Retina (tissue), 1 donor: ENCODE measurements at places on chromosomes 2 and 18.
A peak's percentile ranks its signal among the peaks of the same experiment; 100 is the strongest.

DNA sequence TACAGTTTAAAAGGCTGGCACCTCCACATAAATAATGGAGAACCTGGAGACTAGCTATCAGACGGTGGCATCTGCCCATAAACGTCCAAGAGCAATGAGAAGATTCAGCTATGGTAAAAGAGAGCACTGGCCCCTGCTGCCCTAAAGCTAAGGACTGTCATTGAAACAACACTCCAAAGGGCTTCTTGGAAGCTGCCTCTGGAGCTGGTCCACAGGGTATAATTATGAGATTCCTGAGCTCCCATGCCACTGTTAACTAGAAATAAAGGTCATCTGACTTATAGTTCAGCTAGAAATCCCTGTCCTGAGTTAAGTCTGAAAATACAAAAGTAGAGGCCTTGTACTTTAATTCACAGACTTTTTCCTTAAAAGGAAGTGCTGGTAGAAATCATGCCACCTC lies 39.9 kb upstream of the RBMS1 start:
- DNase-seq, result no peak

DNA sequence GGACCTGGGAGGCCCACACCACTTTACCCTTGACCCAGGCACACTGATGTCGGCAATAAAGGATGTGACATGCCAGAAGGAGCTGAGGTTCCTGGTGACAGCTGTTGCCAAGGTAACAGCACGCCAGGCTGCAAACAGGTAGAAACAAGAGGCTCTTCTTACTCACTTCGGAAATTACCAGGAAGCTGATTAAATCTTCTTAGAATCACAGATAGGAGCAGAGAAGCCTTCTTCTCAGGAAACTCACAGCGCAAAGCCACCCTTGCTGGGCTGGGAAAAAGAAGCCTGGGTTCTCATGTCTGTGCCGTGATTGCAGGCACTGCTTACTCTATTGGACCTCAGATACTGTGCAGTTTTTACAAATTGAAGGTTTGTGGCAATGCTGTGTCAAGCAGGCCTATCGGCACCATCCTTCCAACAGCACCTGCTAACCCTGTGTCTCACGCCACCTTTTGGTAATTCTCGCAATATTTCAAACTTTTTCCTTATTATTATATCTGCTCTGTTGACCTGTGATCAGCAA lies 61.0 kb upstream of the TAF1B start:
- DNase-seq, result no peak

DNA sequence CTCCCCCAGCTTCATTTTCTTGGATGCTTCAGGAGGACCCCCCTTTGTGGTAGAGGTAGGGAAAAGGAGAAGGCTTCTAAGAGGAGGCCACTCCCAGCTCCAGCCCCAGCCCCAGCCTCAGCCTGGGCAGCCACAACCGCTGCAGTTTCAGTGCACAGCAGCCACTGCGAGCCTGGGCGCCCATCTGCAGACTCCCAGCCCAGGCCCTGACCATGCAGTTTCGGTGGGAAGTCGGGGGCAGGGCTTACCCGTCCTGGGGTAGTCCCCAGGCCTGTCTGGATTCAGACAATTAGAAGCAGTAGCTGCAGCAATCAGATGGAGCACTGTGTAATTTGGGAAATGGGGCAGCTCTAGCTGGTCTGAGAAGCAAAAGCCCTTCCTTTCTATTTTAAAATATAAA lies 28.6 kb downstream of the ITM2C start:
- DNase-seq, result no peak

DNA sequence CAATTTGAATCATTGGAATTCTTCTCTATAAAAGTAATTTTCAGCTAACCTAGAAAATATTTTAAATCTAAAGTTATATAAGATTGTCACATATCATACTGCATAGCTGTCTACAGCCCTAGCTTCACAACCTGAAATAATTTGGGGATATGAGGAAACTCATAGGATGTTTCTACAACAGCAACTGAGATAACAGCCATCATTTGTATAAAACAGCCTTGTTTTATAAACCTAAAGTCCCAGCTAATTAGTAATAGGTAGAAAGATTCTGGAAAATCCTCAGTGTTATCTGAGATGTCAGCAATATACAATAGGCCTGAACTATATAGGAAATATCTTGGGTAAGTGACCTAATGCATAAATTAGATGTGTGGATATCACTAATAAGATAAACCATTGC lies 47.6 kb upstream of the TSPYL6 start:
- DNase-seq, result no peak

- DNase-seq, result peak; percentile 58
These were observed 72.8 kb downstream of the MEIS1 start for GRCh38 chr2:66507673-66508201.
